ENCODE measurements at places on chromosomes 1 and 21.

DNA sequence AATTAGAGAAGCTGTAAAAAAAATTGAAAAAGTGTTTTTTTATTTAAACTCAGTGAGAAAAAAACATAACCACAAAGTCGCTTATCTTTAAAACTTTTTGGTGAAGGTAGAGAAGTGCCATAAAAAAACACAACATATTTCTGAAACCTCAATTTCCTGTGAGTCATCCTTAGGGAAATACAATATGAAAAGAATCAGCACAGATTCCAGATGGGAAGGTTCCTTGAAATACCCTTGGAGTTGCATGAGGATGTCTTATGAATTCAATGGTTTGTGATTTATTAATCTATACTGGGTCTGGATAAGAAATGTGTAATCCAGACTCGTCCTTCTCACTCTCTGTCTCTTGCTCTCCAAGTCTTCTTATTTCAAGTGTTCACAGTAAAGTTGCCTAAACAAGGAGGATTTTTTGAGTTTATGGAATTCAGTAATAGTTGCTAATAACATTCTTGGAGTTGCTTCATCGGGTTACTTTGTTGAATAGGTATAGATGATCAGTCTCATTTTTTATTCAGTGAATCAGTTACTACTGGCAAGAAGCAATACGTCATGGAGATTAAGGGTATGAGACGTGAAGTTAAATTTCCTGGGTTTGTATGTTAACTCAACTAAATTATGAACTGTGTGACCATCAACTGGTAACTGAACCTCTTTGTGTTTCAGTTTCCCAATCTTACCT lies 191.4 kb downstream of the KCNK2 start:
- DNase-seq = no peak

DNA sequence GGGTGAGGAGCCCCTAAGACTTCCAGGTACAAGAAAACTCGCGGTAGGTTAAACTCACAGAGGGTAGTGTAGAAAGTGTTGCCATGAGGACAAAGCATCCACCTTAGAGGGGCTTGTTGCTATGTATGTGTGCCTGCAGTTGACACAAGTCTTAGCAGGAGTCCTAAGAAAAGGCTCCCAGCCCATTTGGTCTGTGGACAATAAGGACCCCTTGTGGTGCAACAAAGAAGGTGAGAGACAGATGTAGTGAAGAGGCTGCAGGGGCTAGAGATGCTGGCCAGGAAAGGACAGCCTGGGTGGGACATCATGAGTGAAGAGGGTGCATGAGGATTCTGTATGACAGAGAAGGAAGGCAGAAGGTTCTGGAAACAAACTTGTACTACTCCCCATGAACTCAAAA lies 36.3 kb upstream of the IL10 start:
- DNase-seq = peak; percentile 22

DNA sequence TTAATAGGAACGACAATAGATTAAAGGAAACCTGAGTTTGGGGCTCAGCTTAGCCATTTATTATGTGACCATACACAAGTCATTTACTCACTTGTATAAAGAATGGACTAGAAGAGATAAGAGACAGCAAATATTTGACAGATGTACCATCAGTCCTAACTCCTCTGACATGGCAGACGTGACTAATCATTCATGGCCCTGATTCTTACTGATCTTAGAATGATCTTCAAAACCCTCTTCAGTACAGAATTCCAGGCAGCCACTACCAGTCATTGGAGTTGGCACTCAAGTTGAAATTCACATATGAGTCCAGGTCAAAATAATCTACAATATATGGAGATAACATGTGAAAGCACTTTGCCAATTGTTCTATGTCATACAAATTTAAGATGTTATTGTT lies 21.0 kb upstream of the POU2F1 start:
- DNase-seq = no peak

GRCh38 chr1:231887866-231888265 lies 261.3 kb downstream of the DISC1 start:
- DNase-seq = no peak

GRCh38 chr1:177427811-177428210 lies 257.1 kb downstream of the BRINP2 start:
- no peak for DNase-seq

DNA sequence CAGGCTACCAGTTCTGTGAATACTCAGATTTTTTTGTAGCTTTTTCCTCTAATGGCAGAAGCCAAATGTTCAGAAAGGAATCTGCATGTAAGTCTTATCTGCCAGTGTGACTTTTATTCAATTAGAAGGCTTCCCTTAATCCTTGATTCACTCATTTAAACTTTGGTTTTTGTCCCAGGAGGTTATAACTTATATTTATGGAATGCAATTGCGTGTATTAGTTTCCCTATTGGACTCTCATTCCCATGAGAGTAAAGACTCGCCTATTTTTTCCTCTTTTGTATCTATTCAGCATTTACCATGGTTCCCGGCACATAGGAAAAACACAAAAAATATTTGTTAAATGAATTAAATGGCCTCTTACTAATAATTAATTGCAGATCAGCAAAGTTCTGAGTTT lies 3.5 kb downstream of the NTMT2 start:
- DNase-seq = no peak

GRCh38 chr1:179813626-179814545 lies 63.7 kb downstream of the TOR1AIP2 start:
- no peak for DNase-seq

- no peak for DNase-seq
Measured at GRCh38 chr1:17192394-17193221, 12.3 kb upstream of the PADI1 start.
